ENCODE measurements at places on chromosomes 12 and 14. TPM values are rescaled to one million over a fixed set of nuclear protein-coding genes. Genes with fewer than 3 reads are reported as not detected.

- H3K36me3 ChIP-seq = no peaks in the 10 kb centered on the region
- no peak for DNase-seq
- H3K4me3 ChIP-seq = peak overlapping the region; percentile 94
- no peaks in the 10 kb centered on the region for H3K27me3 ChIP-seq
- peak overlapping the region; percentile 99 for H3K27ac ChIP-seq
- H3K4me1 ChIP-seq = peaks cover 49% of the 10 kb centered on the region
Observed at GRCh38 chr14:64502887-64503433, 678 bp downstream of the ZBTB25 start.

DNA sequence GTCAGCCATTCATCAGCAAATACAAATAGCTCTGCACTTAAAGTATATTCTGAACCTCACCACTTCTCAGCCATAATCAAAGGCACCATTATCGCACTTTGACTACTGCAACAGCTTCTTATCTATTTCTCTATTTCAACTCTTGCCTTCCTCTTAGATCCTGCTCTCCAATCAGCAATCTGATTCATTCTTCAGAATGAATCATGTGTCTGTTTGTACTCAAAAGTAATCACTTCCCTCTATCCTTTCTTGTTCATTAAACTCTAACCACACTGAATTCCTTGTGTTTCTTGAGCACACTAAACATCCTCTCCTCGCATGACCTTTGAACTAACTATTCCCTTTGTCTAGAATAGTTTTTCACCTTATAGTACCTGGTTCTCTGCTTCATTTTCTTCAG lies 12.8 kb upstream of the OR4E1 start:
- H3K36me3 ChIP-seq = no peaks in the 10 kb centered on the region
- H3K4me1 ChIP-seq = no peaks in the 10 kb centered on the region
- no peaks in the 10 kb centered on the region for H3K27me3 ChIP-seq
- no peak overlapping the region for H3K27ac ChIP-seq

DNA sequence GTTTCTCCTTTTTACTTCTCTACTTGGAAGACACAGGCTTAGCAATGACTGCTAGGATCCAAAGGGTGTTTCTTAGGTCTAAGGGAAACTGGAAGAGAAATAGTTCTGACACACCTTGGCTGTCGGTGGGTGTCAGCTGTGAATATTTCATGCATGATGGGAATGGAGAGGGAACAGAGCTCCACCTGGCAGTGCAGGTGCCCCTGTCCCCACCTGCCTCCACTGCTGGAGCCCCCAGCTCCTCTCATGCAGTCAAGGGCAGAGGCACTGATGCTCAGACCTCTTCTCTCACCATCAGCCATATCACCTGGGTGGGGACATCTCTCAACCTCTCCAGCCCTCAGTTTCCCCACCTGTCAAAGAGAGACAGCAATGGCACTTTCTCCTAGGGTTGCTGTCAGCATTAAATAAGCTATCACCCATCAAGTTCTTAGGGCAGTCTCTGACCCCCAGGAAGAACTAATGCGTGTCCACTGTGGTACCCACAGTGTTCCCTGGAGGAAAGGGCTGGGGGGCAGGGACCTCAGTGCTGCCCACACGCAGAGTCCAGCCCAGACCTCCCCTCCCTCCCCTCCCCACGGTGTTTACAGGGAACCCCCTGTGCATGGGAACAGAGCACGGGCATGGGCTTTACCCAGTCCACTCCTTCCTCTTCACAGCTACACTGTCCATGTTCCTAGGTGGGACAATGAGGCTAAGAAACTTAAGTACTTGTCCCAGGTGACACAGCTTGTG lies 69.1 kb downstream of the C14orf132 start:
- H3K4me1 ChIP-seq = peaks cover 14% of the 10 kb centered on the region
- no peaks in the 10 kb centered on the region for H3K27me3 ChIP-seq
- DNase-seq = no peak
- H3K36me3 ChIP-seq = no peaks in the 10 kb centered on the region
- H3K27ac ChIP-seq = no peak overlapping the region

- H3K27me3 ChIP-seq = no peaks in the 10 kb centered on the region
- H3K4me1 ChIP-seq = no peaks in the 10 kb centered on the region
- H3K27ac ChIP-seq = no peak overlapping the region
Observed at GRCh38 chr12:95838125-95838524, 20.6 kb upstream of the SNRPF start.

DNA sequence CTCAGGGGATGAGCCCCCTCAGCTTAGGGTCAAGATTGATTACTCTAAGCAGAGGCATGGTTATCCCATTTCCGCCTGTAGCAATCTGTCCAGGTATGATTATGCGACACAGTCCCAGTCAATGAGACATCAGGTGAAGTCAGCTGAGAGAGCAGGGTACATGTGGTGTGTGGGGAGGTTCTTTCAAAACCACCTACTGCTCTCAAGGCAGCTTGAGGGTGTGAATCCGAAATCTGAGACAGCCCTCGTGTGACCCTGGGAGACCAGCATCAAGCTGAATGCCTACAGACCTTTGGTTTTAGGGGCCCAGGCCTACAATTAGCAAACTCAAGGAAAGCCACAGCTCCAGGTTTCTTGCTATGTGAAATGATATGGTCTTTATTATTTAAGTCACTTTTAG lies 275.7 kb downstream of the ITPR2 start:
- no peak overlapping the region for H3K27ac ChIP-seq
- no peak for DNase-seq

GRCh38 chr12:46362895-46363581 lies 9.5 kb downstream of the SLC38A2 start:
- peaks cover 67% of the 10 kb centered on the region for H3K36me3 ChIP-seq
- H3K4me3 ChIP-seq = peak overlapping the region; percentile 86
- H3K27ac ChIP-seq = no peak overlapping the region
- H3K27me3 ChIP-seq = no peaks in the 10 kb centered on the region
- peaks cover 14% of the 10 kb centered on the region for H3K4me1 ChIP-seq

SLC7A8 gene
- total RNA-seq = 58.0 TPM

TMEM132D gene
- not detected for total RNA-seq
